ENCODE measurements at places on chromosomes 6 and 20.

- DNase-seq, result no peak
These were observed 31.6 kb downstream of the SPDEF start for GRCh38 chr6:34524499-34524898.

- peak; percentile 57 for DNase-seq
These were observed 27.9 kb downstream of the SDCBP2 start for GRCh38 chr20:1301031-1301529.

GRCh38 chr6:167957626-167958025, 39.8 kb upstream of the KIF25 start:
- DNase-seq, result no peak

DNA sequence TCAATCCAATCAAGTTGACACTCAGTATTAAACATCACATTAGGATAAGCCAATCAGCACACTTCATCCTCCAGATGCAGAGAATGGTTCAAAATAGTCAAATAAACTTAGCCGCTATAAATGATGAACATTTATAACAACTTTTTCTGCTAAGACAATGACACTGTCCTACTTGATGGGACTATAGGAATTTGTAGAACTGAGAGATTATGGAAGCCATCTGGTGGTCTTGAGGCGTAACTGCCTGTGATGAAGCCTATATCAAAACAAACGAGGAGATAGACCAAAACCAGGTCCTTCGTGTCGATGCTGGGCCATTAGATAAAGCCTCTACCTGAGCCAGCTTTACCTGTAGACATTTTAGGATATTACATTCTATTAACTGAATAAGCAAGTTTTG, 631.1 kb downstream of the COL12A1 start:
- DNase-seq, result no peak

- DNase-seq, result no peak
These were observed 48.9 kb upstream of the BHLHE23 start for GRCh38 chr20:63055575-63056235.

GRCh38 chr20:6108330-6108729, 14.5 kb downstream of the FERMT1 start:
- DNase-seq, result no peak

GRCh38 chr6:4349323-4349722, 213.9 kb upstream of the ECI2 start:
- DNase-seq, result no peak

DNA sequence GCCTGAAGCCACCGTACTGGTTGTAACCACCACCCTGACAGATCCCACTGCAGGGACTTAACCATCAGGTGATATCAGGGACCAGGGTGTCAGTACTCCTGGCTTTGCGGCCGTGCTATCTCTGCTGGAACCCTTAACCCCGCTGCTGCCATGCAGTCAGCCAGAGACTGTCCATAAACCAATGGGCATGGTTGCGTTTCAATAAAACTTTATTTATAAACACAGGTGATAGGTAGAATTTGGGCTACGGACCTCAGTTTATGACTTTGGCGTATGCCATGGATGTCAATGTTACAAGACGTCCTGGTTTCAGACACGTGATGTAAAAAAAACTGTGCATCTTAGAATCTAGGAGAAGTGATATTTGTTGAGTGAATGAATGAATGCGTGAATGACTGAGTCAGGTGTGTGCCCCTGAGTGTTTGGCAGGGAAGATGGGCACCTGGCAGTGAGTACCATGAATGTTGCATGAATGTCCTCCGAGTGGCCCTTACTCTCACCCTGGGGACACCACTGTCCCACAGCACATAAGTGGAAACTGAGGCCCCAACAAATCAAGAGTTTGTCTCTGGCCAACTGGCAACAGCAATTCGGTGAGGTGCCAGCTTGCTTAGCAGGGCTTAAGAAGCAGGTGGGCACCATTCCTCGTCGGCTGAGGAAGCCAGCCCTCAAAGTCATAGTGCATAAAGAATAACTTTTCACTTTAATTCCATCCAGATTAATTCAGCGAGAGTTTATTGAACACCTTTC, 64.0 kb upstream of the APCDD1L start:
- no peak for DNase-seq

Data from RWPE1 (cell line).